ENCODE measurements at places on chromosomes 1 and 21.

DNA sequence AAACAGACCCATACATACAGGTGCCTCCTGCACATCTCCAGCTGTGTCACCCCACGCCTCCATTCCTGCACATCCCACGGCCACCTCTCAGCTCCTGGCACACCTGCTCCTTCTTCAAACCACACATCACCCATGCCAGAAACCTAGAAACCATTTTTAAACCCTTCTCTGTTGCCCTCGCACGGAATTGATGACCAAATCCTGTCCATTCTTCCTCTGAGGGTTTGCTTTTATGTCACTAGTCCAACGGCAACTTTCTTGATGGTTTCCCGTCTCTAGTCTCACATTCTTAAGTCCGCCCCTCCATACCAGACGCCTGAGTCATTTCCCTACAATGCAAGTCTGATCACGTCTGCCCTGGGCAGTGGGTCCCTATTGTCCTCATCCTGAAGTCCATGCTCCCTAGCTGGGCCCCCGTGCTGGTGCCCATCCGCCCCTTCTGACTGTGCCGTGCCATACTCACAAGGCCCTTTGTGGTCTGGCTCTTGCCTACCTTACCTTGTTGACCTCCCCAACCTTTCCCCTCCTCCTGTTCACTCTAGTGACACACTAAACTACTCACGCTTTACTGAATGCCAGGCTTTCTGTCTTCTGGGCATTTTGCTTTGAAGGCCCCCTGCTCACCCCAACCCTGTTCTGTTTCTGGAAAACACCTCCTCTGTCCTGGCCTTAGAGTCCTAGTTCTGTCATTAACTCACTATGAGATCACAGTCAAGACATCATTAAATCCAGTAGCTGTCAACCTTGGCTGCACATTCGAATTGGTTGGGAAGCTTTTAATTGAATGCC is 17.6 kb downstream of the SLC2A1 start:
- no peak for DNase-seq

GRCh38 chr21:44017601-44018000 is 5.5 kb downstream of the TRAPPC10 start:
- DNase-seq, result no peak

GRCh38 chr1:203349773-203350524 is 973 bp downstream of the FMOD start:
- DNase-seq, result no peak

GRCh38 chr1:228378873-228379460 is 27.7 kb downstream of the TRIM11 start:
- DNase-seq, result no peak

DNA sequence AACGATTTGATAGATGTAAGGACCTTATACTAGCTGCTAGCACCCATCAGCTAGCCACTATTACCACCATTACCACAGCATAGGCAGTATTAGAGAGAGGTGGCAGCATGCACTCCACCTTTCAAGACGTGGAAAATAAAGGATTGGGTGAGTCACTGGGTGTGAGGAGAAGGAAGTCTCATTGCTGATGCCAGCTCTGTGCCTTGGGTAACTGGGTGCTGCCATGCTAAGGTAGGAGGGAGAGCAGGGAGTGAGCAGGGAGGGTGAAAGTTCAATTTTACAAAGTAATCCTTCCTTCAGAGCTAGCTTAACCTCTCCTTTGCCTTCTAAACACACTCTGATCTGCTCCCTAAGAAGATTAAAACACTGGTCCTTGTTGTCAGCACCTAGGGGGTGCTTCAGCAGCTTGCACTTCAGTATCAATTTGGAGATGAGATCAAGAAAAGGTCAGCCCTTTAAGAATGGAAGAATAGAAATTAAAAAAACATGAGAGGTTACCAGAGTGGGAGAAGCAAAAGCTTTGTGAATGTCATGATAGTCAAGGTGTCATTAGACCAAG is 1.8 kb upstream of the LIN9 start:
- no peak for DNase-seq
